HT1080 (cell line): ENCODE measurements at places on chromosomes 2 and 18. TPM values are rescaled to one million over a fixed set of nuclear protein-coding genes. Genes with fewer than 3 reads are reported as not detected.

UGT1A5 gene
- total RNA-seq: not detected in 2 replicates

SERPINB10 gene
- total RNA-seq: not detected in 2 replicates

SGPP2 gene
- total RNA-seq: not detected in 2 replicates

ZNF2 gene
- 2.5 and 3.2 TPM in 2 replicates for total RNA-seq

ABCB11 gene
- under 0.01 TPM in 1 of 2 replicates, not detected in the other for total RNA-seq

KIDINS220 gene
- total RNA-seq: 27.0 and 27.7 TPM in 2 replicates

ITGA4 gene
- total RNA-seq: 28.8 and 30.7 TPM in 2 replicates

MAP3K19 gene
- total RNA-seq: not detected in 2 replicates

DHRS9 gene
- 0.20 and 0.21 TPM in 2 replicates for total RNA-seq

FEV gene
- not detected in 2 replicates for total RNA-seq

ADD2 gene
- 39.3 and 79.9 TPM in 2 replicates for total RNA-seq

AGXT gene
- total RNA-seq: not detected in 2 replicates

CYRIA gene
- 6.1 and 11.1 TPM in 2 replicates for total RNA-seq

TSPYL6 gene
- not detected in 2 replicates for total RNA-seq

SIGLEC15 gene
- total RNA-seq: 7.5 and 9.1 TPM in 2 replicates

ELOA2 gene
- total RNA-seq: not detected in 2 replicates

FAM110C gene
- total RNA-seq: 0.02 TPM in 1 of 2 replicates, not detected in the other

HOXD1 gene
- total RNA-seq: not detected in 2 replicates

SLC5A7 gene
- not detected in 2 replicates for total RNA-seq

HADHB gene
- total RNA-seq: 52.5 and 62.2 TPM in 2 replicates

SERPINB7 gene
- total RNA-seq: 50.9 and 71.5 TPM in 2 replicates

ANKZF1 gene
- 24.8 and 27.0 TPM in 2 replicates for total RNA-seq

TWIST2 gene
- 49.9 and 52.1 TPM in 2 replicates for total RNA-seq
